Mesenteric fat pad (tissue), 1 donor: ENCODE measurements at places on chromosomes 13 and 19. TPM values are rescaled to one million over a fixed set of nuclear protein-coding genes. Genes with fewer than 3 reads are reported as not detected.

Gene RAB20
- total RNA-seq = 61.6 TPM

Gene LYPD3
- total RNA-seq = 3.0 TPM

Gene CCDC61
- total RNA-seq = 9.8 TPM

Gene PPP1R12C
- total RNA-seq = 130 TPM

Gene NCAN
- not detected for total RNA-seq

Gene KIR2DL3
- not detected for total RNA-seq

Gene CPAMD8
- total RNA-seq = 8.4 TPM

Gene FCGBP
- 108 TPM for total RNA-seq

Gene PLA2G4C
- total RNA-seq = 7.1 TPM

Gene SPTBN4
- 6.1 TPM for total RNA-seq

Gene C1QTNF9B
- not detected for total RNA-seq

Gene APLP1
- 3.5 TPM for total RNA-seq

Gene SIGLEC5
- total RNA-seq = 2.2 TPM

Gene TIMM50
- 58.4 TPM for total RNA-seq

Gene TRIM28
- total RNA-seq = 185 TPM

Gene ECSIT
- 28.4 TPM for total RNA-seq

Gene MAG
- total RNA-seq = not detected

Gene SLC5A5
- 0.22 TPM for total RNA-seq

Gene CTXN1
- total RNA-seq = 0.96 TPM

Gene LILRA2
- total RNA-seq = 10.0 TPM

Gene FGF22
- total RNA-seq = 0.22 TPM

Gene CEACAM7
- total RNA-seq = not detected

Gene COL5A3
- total RNA-seq = 30.2 TPM

Gene ZNF585A
- total RNA-seq = 7.5 TPM

Gene MBD3L5
- not detected for total RNA-seq

Gene LILRB3
- 50.5 TPM for total RNA-seq

Gene UFM1
- 57.4 TPM for total RNA-seq

Gene CHST8
- total RNA-seq = 1.4 TPM

Gene ZNF547
- total RNA-seq = 2.2 TPM

Gene DNAAF3
- 0.48 TPM for total RNA-seq

Gene ATCAY
- not detected for total RNA-seq

Gene ALOX5AP
- total RNA-seq = 66.9 TPM

Gene ZNF823
- 6.8 TPM for total RNA-seq

Gene DMPK
- total RNA-seq = 37.5 TPM

Gene HCST
- 20.9 TPM for total RNA-seq

Gene F2RL3
- 33.9 TPM for total RNA-seq

Gene PAF1
- 29.7 TPM for total RNA-seq

Gene LILRB5
- total RNA-seq = 69.4 TPM

Gene ZNF154
- total RNA-seq = 4.8 TPM

Gene PRR22
- total RNA-seq = 1.5 TPM

Gene ACTN4
- 431 TPM for total RNA-seq

Gene APOE
- total RNA-seq = 162 TPM

Gene SCEL
- 0.13 TPM for total RNA-seq

Gene ZC3H4
- total RNA-seq = 30.2 TPM

Gene RHPN2
- total RNA-seq = 2.1 TPM

Gene HTR2A
- 1.4 TPM for total RNA-seq

Gene LRRC25
- 19.3 TPM for total RNA-seq

Gene NALCN
- 0.19 TPM for total RNA-seq

Gene N4BP2L2
- total RNA-seq = 117 TPM

Gene URAD
- total RNA-seq = 1.7 TPM

Gene KRTDAP
- not detected for total RNA-seq

Gene ZNF726
- total RNA-seq = 0.74 TPM

Gene ZNF850
- 2.1 TPM for total RNA-seq

Gene CLEC17A
- total RNA-seq = not detected

Gene DUXA
- not detected for total RNA-seq

Gene CRX
- not detected for total RNA-seq
